Mammary epithelial cell (primary cell): ENCODE measurements at places on chromosomes 4 and X. TPM values are rescaled to one million over a fixed set of nuclear protein-coding genes. Genes with fewer than 3 reads are reported as not detected.

NEUROG2 gene
- not detected for polyA plus RNA-seq

KIF4A gene
- 14.3 TPM for polyA plus RNA-seq

NUDT10 gene
- polyA plus RNA-seq: 3.1 TPM

RWDD4 gene
- polyA plus RNA-seq: 10.8 TPM

MAGEB2 gene
- not detected for polyA plus RNA-seq

CPE gene
- 8.3 TPM for polyA plus RNA-seq
